ENCODE measurements at places on chromosomes 3 and 15.

GRCh38 chr15:34327906-34328305 is 9.7 kb downstream of the SLC12A6 start:
- no peak for DNase-seq

- no peak for DNase-seq
Observed at GRCh38 chr3:81799403-81799802, 38.0 kb upstream of the GBE1 start.

DNA sequence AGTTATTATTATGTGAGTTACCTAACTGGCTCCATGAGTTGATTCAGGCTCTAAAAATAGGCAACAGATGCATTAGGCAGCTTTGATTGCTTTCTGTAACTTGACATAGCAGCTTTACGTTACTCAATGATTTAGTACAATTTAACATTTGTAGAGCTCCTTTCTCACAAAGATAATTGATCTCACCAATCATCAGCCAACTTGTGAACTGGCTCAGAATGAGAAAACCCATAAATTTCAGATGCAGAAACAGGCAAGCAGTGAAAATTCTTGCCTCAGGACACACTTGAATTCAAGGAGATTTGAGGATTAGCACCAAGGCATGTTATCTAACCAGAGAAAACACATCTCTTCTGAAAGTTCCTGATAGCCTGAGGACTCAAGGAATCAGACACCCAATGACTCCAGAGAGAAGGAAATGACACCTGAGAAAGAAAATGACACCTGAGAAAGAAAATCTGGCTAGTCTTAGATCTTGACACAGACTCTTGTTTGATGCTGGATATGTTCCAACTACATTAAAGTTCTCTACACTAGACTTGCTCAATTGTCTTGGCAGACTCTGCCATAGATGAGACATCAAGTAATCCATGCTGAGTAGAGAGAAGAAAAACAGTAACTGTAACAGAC is 315.1 kb upstream of the CBLB start:
- no peak for DNase-seq

DNA sequence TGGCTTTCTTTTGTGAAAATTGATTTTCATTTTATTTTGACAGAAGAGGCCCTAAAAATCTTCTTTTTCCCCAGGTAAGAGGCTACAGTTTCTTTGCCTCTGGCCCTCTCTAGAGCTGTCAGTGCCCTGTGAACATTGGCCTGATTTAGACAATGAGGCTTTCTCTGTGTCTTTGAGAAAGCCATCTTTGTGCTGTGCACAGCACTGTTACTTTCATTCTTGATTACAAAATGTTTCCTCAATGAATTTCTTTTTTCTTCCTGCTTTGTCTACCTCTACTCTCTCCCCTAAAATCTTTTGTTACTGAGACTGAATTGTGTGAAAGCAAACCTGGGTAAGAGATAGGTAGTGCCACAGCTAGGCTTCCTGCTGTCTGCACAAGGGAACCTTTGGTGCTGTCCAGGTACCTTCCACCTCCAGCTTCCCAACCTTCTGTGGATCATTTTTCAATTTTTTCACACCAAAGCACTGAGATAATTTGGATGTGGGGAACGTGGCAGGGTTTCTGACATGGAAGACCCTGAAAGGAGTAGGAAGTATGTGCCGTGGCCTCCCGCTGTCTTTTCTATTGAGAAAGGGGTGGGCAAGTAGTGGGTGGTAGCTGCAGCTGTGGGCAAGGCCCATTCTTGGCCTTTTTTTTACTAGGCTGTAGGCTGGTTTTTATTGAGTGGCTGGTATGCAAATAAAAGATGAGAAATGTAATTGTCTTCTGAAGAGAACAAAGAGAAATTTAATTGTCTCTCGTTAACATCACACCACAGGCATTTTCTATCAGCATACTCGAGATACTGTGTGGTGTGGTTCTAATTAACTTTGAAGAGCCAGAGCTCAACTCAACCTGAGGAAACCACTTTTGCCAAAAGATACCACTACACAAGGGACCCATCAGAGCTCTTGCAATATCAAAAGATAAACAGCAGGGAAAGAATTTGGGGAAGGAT is 21.0 kb downstream of the RAB8B start:
- DNase-seq: no peak

GRCh38 chr3:124809039-124809438 is 78.1 kb downstream of the ITGB5 start:
- DNase-seq: no peak

Measured in 8988T (cell line).